M059J (cell line): ENCODE measurements at places on chromosomes 6 and 20. TPM values are rescaled to one million over a fixed set of nuclear protein-coding genes. Genes with fewer than 3 reads are reported as not detected.

DNA sequence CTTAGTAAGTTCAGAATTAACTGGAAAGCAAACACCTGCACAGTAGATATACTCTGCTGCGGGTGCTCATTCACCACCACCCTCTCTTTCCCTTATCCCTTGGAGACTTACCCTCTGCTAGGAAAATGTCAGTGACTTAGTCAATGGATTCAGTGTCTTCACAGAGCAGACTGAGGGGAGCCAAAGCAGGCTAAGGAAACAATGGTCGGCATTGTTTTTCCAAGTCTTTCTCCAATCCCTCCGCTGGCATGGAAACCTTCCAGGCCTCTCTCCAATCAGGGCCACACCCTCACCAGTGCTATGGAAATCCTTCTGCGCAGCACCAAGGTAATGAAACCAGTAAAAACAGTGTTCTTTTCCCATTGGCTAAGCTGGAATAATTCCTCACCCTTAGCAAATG, 531.2 kb downstream of the TFAP2B start:
- DNase-seq, result no peak

DNA sequence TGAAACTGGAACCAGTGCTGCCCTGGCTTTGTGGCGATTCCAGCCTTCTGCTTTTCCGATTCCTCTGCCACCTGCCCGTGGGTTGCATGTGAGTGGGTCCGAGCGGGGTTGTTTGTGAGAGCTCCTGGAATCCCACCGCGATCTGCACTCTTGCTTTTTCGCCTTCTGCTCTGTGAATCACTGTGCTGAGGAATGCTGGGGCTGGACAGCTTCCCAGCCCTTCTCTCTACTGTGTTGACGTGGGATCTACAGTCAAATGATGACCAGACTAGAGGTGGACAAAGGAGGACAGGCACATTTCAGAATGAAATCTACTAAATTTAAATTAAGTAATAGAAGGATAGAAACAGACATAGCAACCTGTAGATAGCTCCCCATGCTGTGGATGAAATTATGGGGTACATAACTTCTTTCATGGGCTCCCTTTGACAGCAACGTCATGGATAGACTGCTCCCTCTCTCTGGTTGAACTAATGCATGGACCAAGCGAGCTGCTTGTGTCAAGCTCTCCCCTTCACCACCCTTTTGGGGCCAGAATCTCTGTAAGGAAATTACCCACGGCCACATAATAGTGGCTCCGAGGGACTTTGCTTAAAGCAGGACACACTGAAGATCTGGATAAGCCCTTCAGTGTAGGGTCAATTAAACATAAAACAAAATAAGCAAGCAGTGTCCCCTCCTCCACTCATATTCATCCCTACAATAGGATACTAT, 2.0 kb downstream of the FNDC1 start:
- peak; percentile 64 for DNase-seq

DNA sequence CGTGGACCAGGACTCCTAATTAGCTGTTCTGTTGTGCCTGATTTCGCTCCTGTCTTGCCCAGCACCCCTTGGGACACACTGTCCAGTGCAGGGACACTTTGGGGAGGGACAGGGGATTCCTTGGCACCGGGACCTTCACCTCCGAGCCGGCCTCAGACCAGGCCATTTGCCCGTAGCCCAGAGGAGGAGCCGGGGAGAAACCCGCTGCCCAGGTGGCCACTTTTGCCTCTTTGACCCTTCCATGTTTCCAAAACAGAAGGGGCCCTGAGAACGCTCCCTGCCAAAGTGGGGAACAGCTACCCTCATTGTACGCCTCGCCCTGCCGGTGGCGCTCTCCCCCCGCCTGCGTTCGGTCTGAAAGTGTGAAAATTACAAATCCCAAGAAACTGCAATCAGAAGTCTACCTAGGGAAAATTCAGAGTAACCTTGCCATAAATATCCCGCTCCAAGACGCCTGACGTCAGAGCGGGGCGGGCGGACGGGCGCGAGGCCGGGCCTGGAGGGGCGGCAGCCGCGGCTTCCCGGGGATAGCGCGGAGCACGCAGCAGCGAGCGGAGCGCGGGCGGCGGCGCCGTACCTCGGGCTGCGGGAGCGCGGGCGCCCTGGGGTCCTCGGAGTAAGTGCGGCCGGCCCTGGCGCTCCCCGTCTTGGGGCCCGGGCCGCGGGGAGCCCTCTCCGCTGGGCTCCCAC, at the start of gene DAAM2:
TSS of gene DAAM2 (plus strand) at position 527 of the 690 bp plus-strand sequence. CDS start 63,927 bp downstream, outside the sequence.
- DNase-seq, result peak; percentile 34

- no peak for DNase-seq
Observed at GRCh38 chr6:103264020-103264419, 1595.7 kb downstream of the HACE1 start.

DNA sequence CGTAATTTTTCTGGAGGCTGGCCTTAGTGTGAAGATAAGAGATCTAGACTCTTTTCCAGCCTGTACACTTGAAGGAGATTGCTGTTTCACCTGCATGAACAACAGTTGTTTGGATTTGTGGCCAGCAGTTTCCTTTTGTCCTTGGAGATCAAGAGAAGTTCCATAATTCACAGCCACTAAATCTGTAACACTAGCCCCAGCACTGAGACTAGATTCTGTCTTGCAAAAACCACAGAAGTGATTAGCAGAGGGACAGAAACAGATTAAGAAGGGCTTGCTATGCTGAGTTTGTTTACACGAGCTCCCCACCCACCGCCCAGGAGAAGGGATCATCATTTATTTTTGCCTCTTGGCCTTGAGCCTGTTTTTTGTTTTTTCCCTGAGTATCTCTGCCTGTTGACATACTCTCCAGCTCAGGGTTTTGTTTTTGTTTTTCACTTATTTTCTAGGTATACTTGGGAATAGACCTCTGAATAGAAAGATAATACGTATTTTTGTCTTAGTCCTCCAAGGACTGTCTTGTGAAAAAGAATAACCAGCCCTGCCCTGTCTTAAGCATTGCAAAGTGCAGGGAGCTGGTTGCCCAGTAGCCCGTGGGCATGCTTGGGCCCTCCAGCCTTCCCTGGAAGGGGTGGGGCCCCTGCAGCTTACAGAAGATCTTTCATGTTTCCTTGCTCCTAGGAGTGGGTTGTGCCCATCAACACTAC, 93.1 kb upstream of the SOX4 start:
- peak; percentile 46 for DNase-seq

DNA sequence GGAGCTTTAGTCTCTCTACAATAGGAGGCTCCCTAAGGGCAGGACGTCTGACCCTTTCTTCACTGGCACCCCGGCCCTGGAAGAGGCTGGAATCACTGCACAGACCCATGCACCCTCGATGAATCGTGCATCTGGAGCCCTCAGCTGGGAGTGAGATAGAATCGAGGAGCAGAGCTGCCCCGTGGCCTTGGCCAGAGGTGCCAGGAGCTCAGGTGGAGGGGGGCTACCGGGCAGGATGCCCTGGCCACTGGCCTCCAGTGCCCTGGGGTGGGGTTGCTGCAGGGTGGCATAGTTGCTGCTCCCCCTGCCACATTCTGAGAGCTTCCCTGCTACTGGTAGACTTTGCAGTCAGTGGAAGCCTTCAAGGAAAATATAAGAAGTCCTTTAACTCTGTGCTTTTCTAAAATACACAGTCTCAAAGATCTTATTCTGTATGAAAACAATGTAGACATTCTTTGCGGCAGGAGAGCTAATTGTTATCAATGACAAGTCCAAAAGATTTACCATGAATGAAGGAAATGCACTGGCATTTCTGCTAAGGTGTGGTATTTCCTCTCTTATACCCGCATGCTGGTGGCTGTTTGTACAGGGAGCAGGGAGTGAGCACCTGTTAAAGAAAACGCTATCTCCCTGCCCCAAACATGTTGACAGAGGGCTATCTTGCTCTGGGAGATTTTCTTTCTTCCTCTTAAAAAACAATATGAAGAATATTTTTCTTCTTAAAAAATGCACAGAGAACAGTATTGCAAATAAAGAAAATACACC, 122.8 kb downstream of the C6orf118 start:
- DNase-seq, result no peak

Gene STMND1
- not detected in 2 replicates for total RNA-seq

Gene CD83
- total RNA-seq, result 6.8 and 8.9 TPM in 2 replicates

Gene PKIG
- 57.9 and 83.1 TPM in 2 replicates for total RNA-seq

Gene DDX43
- total RNA-seq, result not detected in 2 replicates

Gene COL9A3
- 0.17 TPM in 1 of 2 replicates, not detected in the other for total RNA-seq

Gene PRPF6
- 77.2 and 106 TPM in 2 replicates for total RNA-seq
